ENCODE measurements at places on chromosomes 3 and 15.

- no peak for DNase-seq
Measured at GRCh38 chr3:123785602-123786001, 98.5 kb downstream of the MYLK start.

- DNase-seq: no peak
Measured at GRCh38 chr3:102722317-102722716, 287.5 kb downstream of the ZPLD1 start.

- no peak for DNase-seq
Measured at GRCh38 chr3:30644615-30645014, 38.2 kb downstream of the TGFBR2 start.

GRCh38 chr15:88890495-88890894, 4.8 kb downstream of the HAPLN3 start:
- DNase-seq: no peak

DNA sequence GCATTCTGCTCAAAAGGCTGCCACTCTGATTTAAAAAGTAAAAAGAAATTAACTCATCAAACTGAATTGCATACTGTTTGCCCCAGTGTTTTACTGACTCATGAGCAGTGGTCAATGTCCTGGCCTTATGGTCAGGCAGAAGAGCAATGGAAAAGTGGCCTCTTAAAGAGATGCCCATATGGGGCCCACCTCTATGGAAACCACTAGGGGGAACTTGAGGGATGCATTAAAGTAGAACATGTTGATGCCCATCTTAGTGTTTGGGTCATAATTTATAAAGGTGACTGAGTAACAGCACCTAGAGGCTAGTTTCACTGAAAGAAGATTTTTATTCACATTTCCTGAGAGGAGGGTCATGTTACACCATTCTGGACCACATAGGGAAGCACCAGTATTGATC, 66.5 kb upstream of the RNU6-1 start:
- no peak for DNase-seq

DNA sequence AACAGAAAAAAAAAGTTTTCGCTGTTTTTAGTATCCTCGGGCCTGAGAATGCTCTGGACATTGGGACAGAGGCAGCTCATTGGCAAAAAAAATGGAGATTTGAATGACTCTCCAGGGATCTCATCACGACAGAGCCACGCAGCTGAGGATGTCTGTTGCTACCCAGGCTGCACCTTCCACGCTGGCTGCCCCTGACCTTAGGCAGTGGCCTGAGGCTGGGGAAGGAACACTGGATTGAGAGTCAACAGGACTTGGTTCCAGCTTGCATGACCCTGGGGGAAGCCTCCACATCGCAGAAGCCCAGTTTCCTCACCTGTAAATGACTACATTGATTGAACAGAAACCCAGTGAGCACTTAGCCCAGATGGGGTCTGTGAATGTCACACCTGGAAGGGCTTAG, 8.7 kb upstream of the ACSBG1 start:
- no peak for DNase-seq

All from stimulated activated CD8-positive, alpha-beta memory T cell treated with anti-CD3 and anti-CD28 coated beads, Interleukin-7, amount 100 ng/mL, for 1 hour (primary cell).